Activated CD4-positive, alpha-beta T cell treated with anti-CD3 and anti-CD28 coated beads, Interleukin-2, Interleukin-6, amounts not matched to agents 100 ng/mL and 50 ng/mL, durations not matched to agents 16 hours and 8 hours (primary cell): ENCODE measurements at places on chromosomes 2 and 18.

DNA sequence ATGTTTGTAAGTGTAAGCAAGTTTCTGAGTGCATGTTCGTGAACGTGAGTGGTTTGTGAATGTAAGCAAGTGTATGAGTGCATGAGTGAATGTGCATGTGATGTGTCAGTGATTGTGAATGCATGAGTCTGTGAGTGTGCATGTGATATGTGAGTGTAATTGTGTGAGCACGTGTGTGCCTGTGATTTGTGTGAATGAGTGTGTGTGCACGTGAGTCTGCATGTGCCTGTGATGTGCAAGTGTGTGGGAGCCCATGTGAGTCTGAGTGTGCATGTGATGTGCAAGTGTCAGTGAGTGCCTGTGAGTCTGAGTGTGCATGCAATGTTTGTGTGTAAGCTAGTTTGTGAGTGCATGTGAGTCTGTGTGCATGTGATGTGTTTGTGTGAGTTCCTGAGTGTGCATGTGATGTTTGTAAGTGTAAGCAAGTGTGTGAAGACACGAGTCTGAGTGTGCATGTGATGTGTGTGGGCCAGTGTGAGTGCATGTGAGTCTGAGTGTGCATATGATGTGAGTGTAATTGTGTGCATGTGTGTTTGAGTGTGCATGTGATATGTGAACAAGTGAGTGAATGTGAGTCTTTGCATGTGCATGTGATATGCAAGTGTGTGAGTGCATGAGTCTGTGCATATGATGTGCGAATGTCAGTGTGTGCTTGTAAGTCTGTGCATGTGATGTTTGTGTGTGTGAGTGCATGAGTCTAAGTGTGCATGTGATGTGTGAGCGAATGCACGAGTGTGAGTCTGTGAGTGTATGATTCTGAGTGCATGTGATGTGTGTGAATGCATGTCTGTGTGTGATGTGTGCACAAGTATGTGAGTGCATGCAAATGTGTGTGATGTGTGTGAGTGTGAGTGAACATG lies 45.1 kb downstream of the COPS8 start:
- no peak for DNase-seq

DNA sequence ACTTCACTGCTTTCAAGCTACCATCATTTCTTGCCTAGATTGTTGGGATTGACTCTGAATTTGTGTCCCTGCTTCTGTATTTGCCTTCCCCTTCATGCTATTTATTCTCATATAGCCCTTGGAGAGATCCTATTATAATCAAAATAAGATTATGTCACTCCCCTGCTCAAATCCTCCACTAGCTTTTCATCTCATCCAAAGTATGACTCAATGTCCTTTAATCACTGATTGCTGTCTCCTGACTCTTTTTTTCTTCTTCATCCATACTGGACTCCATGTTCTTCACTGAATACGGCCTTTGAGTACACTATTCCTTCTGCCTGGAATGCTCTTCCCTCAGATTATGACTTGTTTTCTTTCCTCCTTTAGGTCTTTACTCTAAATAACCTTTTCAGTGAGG lies 5.0 kb downstream of the RBKS start:
- DNase-seq = no peak

DNA sequence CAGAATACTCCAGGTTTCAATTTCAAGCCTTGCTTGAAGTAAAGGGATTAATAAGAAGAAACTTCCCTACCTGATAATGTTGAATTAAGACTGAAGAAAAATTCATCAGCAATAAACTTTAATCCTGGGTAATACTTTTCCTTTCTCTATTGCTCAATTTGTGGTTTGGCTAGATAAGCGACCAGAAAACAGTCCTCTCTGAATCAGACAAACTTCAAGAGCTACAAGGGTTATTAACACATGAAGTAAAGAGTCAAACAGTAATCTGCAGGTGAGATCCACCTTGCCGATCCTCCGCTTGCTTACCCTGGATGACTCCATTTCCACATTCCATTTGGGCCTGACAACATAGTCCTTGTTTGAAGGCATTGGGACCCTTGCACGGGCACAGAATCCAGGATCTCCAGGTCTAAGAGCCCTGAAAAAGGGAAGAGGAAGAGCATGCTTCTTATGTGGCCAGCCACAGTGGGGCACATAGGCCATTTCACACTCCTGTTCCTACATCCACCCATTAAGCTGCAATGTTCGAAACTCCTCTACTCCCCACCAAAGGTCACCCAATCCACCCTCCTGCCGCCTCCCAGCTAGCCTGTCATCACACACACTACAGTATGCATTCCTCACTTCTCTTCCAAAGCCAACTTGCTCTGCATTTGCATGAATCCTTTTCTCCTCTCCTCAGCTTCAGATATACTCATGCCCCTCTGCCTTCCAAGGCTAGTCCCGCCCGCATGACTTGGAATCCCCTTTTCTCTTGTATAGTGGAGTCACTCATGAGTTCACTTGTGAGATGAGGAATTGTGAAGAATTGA lies 39.8 kb downstream of the IWS1 start:
- DNase-seq = no peak

DNA sequence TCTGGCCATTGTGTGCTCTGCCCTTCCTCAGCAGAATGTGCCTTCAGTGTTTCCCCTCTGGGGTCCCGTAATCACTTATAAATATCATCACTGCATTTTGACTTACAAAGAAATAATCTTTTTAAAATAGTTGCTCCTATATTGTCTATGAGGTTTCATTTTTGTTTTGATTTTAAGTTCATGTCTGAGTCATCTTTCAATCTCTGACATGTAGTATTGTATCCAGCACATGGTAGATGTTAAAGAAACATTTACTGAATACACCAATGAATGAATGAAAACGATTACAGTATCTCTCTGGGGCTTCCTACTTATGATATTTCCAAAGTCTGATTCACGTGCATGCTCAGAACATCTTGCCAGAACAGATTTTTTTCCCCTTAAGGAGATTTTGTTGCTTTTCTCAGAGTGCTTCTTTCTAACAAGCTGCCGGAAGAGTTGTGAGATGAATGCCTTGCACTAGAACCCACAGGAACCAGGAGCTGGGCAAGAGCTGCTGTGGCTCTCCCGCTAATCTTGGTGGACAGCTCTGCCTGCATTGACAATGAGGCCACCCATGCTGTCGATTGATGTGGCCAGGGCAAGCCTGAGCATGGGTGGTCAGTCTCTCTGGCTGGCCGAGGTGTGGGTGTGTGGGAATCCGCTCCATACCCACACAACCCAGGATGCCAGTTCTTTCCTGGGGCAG lies 199.4 kb downstream of the CYRIA start:
- DNase-seq = no peak

DNA sequence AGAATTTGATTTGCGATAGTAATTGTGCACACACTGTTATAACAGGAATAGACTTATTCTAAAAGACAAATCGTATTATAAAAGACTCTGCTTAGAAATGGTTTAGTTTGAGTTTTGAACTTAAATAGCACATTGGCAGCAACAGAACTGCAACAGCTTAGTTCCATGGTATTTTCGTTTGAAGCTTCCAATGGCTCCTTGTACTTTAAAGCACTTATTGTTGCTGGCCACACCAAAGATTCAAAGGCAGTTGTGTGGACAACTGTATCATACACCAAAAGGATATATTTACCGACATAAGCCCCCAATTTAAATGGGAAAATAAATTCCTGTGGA lies 627 bp downstream of the WIPF1 start:
- no peak for DNase-seq

DNA sequence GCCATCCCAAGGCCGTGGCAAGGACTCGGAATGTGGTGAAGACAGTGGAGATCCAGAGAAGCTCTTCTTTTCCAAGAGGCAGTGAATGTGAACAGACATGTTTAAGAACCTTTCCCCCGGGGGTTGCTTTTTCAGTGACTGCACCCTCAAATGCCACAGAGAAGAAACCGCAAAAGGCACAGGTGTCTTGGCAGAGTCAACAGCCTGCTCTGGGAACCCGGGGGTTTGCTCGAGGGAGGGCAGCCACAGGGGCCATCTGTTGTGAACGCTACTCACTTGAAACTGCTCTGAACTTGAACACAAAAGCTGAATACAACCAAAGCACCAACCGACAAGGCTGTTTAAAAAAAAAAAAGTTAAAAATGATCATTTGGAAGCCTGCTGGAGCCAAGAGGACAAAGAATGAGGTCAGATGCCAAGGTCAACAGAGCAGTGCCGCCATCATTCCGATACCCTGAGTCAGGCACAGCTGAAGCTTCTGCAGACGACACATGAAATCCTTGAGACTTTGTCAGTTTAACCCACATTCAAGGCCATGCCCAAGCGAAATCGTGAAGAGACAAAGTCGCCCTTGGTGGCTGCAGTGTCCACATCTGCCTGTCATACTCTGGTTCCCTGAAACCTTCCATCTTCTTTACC lies 47.4 kb downstream of the PSMG2 start:
- peak; percentile 38 for DNase-seq

GRCh38 chr2:151483546-151483945 lies 73.8 kb downstream of the RIF1 start:
- DNase-seq = no peak

DNA sequence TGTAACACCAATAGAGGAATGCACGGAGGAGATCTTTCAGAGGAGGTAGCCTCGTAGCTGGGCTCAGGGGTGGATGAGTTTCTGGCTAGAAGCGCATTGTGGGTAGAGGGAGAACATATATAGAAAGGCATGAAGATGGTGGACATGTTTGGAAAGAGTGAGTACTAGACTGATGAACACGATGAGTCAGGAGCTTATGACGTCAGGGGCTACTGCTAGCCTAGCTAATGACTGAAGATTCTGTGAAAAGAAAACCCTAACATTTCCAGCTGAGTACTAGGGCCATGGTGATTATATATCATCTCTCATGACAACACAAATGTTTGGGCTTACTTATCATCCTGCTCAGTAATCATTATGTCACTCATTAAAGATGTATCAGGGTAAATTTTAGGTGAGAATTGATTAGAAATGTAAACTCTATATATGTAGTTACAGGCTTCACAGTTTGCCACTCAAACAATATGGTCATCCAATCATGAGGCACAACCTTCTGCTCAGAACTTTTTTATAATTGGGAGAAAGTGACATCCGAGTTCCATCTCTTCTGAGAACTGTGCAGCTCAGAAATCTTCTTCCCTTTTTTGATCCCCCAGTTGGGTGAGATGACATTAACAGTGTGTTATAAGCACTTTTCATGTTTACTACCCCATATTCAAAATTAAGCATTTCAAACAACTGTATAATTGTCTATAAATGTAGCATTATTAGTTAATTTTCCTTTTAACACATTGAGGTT lies 22.2 kb upstream of the IL1RN start:
- peak; percentile 43 for DNase-seq

DNA sequence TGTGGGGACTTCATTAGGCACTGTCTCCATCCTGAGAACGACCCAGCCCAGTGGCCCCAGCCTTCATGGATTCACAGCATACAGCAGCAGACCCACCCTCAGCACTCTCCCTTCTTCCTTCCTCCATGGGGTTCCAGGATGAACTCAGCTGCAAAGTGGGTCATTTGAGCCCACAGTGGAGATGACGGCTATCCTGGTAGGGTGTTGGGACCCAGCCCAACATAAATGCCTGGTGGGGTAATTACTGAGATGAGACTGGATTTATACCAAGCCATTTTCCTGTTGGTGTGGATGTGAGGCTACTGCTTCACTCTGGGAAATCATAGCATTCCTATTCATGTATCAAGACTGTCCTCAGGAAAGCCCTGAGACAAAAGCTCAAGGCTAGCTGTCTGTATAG lies 536.7 kb upstream of the TNP1 start:
- no peak for DNase-seq

- DNase-seq = no peak
Measured at GRCh38 chr18:78734614-78734945, 245.0 kb upstream of the SALL3 start.

GRCh38 chr2:19774805-19775176 lies 127.0 kb downstream of the TTC32 start:
- DNase-seq = no peak

GRCh38 chr18:48861181-48861708 lies 89.5 kb downstream of the SMAD7 start:
- no peak for DNase-seq

DNA sequence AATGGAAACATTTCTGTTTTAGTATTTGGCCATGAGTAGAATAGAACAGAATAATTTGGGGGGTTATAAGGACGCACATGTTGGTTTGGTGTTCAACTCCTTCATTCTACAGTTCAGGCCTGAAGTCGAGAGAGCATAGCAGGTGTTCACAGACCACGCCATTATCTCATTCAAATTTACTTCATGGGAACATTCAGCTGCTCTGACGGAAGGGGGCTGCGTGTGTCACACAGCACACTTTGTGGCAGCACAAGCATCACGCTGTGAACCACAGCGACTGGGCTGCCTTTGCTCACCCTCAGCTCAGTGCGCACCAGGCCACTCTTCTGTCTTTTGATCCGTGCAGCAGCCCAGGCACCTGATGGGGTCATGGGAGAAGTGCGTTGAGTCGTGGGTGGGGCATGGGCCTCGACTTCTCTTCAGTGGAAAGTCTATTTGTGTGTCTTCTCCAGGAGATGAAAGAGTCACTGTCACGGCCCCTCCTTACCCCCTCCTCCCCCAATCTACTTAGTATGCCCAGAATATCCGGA lies 348.6 kb upstream of the SALL3 start:
- no peak for DNase-seq

DNA sequence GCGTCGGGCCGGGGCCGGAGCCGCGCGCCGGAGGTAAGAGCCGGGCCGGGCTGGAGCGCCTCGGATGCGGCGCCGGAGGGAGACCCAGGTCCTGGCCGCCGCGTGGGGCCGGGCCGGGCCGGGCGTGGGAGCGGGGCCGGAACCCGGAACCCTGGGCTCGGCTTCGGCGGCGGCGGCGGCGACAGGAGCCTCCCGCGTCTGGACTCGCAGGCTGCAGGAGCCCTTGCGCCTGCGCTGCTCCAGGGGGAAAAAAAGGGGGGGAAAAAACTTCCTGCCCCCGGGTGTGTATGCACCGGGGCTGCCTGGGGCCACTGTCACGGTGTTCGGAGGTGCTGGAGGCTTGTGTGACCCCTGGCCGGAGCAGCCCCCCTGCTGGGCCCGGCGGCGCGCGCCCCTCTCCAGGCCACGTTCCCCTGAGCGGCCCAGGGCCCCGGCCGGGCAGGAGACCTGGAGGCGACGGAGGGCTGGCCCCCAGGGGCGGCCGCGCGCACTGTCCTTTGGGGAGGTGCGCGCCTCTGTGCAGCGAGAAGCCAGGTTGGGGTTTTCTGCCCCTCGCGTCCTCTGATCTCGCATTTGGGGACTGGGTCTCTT lies 864 bp downstream of the KLHL29 start:
- DNase-seq = no peak

DNA sequence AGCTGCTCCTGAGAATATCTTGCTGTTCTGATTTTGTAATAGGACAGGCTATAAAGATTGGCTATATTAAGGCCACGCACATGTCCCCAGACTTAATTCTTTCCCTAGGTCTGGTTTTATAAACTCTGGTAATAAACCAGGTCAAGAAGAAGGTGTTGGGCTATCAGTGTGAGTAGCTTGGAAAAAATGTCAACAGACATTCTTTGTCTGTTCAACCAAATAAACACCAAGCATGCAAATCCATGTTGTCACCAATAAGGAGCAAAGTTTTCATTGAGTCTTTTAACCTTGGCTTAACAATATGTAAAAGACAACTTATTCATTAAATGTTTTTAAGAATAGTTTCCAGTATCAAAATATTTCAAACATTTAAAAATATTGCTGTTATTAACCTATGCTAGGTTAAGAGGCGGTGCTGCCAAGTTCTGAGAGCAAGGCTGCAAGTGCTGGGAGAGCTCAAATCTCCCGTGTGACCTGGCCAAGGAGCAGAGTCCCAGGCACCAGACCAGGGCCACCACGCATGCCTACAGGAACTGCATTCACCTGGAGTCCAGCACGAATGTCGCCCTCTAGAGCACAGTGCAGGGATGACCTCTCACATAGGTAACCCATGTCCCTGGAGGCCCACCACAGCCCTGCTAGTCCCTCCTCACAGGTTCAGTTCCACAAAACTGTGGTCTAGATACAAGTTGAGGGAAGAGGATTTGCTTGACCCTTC lies 120.5 kb upstream of the POU3F3 start:
- peak; percentile 28 for DNase-seq
